Esophagus squamous epithelium (tissue), 5 donors: ENCODE measurements at places on chromosomes 13 and 19.

DNA sequence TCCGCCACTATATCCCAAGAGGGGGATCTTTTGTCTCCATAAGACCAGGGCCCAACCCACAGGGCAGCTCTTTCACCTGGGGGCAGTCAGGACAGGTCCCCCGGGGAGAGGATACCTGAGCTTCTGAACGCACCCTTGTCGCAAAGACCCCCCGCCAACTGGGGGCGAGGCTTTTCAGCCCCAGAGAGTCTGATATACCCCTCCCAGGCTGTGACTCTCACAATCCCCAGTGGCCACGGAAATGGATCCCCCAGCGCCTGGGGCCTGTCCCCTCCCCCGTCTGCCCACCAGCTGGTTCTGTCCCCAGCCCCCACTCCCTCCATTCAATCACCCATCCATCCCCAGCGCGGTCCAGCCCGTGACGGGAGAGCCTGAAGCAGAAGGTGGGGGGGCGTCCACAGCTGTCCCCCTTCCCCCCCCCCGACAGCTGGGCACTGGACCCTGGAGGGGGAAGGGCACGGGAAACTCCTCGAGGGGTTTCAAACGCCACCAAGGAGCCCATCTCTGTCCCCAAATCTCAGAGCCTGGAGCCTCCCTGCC, 823 bp downstream of the DOCK6 start:
- DNase-seq, result no peak

DNA sequence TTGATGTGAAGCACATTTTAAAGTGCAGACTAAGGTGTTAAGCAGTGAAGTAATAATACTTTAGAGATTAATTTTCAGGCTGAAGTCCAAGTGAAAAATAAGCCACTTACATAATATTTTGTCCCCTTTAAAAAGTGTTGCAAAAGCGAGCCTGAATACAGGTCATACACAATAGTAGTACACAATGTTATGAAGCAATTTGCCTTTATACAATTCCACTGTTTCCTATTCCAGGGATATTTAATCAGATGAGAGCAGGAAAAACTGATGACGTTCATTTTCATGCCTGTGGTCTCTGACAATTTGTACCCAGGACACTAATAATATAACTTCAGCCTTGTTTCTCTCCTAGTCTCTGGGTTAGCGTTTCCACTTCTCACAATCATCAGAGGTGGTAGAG, 916.7 kb downstream of the PCDH9 start:
- no peak for DNase-seq

GRCh38 chr13:65932587-65933239, 1297.4 kb downstream of the PCDH9 start:
- no peak for DNase-seq

- DNase-seq, result no peak
Measured at GRCh38 chr13:28001049-28001448, 12.6 kb upstream of the URAD start.

GRCh38 chr13:74154981-74155380, 20.8 kb upstream of the KLF12 start:
- no peak for DNase-seq

DNA sequence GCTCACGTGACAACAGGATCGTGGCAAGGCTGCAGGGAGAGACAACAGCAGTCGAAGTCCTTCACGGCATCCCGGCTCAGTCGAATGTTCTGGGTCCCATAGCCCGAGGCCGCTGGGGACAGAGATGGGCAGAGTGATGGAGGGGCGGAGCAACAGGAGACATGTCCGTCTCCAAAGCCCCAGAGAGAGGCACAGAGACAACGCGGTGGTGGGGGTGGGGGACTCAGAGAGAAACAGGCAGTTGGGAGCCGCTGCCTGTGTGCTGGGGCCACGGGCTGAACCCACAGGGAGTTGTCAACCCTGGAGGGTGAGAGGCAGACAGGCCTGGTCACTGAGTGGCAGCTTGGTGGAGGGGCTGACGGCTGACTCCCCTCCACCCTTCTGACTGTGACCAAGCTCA, 20.4 kb downstream of the NOSIP start:
- DNase-seq, result no peak

- DNase-seq, result no peak
Measured at GRCh38 chr13:37539976-37540605, 58.5 kb downstream of the POSTN start.

DNA sequence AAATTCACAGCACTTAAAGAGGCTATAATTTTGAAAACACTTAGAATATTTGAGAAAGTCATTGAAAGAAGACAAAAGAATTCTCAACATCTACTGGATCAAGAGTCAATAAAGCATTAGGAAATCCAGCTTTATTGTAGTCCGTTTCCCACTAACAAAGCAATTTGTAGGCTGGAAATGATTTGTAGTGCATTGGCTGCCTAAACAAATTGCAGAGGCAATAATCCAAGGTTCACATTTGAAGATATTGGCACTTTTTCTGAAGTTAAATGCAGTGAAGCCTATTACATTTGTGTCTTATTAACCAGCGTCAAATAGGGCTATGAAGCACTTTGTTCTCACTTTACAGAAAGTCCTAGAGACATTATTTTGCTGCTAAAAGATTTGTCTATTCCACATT, 848.1 kb upstream of the SLITRK1 start:
- no peak for DNase-seq

DNA sequence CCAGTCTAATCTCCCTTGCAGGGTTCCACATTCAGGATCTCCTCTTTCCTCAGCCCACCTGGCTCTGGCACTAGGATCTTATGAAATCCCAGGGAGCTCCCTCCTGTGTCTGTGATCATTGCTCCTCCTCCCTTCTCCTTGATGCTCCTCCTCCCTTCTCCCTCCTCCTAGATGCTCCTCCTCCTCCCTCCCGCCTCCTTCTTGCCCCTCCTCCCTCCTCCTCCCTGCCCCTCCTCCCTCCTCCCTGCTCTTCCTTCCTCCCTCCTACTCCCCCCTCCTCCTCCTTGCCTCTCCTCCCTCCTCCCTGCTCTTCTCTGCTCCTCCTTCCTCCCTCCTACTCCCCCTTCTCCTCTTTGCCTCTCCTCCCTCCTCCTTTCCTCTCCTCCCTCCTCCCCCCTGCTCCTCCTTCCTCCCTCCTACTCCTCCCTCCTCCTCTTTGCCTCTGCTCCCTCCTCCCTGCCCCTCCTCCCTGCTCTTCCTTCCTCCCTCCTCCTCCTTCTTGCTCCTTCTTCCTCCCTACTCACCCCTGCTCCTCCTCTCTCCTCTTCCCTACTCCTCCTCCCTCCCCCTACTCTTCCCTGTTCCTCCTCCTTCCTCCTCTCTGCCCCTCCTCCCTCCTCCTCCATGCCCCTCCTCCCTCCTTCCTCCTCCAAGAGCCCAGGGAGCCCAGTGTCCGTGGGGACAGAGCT, 14.9 kb upstream of the ZBTB7A start:
- DNase-seq, result no peak

- no peak for DNase-seq
Measured at GRCh38 chr13:112956571-112957294, 12.3 kb upstream of the MCF2L start.

GRCh38 chr13:28822151-28822550, 2.0 kb downstream of the MTUS2 start:
- no peak for DNase-seq

DNA sequence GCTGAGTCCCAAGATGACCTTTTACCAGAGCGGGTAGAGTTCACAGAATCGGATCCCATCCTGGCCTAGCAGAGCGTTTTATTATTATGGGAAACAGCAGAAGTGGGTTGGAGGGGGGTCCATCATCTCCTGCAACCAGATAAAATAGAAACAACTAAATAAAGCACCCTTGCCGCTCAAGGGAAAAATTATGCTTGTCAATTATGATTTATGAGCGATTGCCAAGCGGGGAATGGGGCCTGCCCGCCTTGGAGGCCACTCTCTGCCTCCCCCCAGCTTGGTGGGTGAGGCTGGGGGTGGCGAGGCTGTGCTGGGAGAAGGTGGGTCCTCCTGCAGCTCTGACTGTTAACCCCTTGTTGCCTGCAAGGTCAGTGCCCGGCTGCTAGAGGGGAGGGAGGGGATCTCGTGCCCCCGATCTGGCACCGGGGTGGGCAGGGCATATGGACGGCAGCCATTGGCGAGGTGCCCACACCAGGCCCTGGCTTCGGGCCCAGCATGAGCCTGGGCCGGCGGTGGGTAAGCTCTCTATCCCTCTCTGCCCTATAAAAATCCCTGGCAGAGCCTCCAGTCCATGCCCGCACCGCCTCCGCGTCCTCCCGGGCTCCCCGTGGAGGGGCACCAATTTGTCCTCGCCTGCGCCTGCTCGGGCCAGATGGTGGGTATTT, 129.1 kb downstream of the URI1 start:
- DNase-seq, result no peak

DNA sequence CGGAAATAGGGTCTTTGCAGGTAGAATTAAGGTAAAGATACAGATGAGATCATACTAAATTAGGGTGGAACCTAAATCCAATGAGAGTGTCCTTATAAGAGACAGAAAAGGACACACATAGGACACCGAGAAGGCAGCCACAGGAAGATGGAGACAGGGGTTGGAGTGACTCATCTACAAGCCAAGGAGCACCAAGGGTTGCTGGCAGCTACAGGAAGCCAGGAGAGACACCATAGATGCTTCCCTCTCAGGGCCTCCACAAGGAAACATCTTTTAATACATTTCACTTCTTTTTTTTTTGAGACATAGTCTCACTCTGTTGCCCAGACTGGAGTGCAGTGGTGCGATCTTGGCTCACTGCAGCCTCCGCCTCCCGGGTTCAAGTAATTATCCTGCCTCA, 10.1 kb downstream of the TMEM143 start:
- no peak for DNase-seq

DNA sequence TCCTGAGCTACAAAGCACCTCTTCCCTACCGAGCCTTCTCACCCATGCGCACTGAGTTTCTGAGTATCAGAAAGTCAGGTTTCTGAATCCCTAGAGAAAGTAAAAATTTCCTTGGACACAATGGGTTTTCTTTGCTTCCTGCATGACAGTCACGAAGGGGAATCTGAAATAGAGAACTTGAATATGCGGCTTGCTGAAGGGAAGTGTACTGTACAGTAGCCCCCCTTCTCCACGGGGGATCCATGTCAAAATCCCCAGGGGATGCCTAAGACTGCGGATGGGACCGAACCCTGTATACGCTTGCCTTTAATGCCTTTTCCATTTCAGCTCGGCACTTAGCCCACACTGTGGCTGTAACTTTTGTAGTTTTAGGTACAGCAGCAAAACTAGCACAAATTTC, 107.9 kb downstream of the GGACT start:
- DNase-seq, result no peak

GRCh38 chr19:52602941-52603340, 32.9 kb downstream of the ZNF701 start:
- DNase-seq, result no peak

DNA sequence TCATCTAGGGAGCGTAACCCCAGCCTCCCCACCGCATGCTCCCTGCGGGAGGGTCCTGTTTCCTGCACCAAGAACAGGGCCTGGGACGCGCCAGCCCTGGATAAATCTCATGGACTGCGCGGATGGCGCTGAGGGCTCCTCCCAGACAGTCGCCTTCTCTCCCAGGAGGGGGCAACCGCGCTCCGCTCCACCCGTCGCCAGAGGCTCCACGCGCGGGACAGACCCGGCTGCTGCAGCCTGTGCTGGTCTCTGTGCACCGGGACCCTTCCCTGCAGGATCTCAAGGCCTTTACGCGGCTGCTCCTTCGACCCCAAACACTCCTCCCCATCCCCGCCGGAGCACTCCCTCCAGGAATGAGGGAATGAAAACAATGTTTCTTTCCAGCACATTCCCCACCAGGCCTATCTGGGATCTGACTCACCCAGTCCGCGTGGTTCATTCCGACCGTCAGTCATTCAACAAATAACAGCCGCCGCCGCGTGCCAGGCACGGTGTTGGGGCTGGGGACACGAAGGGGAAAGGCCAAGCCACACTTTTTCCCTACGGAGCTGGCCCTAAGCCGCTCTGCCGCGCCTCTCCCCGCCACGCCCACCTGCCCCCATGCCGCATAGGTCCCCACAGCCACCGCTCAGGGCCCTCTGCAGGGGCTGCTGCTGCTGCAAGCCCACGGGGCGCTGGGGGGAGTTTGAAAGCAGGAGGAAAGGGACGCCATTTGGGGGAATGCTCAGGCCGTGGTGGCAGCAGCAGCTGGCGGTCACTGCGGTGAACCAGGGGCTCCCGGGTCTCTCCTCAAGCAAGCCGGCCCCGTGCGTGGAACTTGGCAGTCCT, 6.0 kb downstream of the PNMA8B start:
- no peak for DNase-seq

DNA sequence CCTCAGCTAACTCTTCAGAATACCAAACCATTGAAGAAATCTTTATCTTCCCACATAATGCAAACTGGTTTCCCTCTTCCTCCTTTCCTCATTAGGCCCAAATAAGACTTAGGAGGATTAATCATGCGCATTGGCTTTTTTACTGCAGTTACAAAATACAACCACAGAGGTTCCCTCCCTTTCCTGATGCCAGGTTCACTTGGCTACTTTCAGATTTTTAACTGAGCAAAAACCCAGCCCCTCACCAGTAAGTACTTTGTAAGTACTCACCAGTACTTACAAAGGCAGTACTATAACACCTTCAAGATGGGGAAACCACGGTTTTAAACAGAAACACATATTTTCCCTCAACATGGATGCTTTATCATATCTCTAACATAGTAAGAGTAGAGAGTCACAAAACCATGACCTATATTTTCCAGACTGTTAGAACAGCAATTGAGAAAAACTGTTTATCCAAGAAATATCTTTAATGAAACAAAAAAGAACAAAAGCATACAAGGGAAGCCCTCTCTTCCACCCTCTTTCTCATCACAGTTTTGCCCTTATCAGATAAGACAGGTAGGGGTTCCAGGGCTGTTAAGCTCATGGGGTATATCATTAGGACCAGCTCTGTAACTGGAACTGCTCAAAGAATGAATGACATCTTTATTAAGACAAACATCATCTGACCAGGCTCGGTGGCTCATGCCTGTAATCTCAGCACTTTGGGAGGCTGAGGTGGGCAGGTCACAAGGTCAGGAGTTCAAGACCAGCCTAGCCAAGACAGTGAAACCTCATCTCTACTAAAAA, 12.7 kb downstream of the FOXO1 start:
- DNase-seq, result no peak

DNA sequence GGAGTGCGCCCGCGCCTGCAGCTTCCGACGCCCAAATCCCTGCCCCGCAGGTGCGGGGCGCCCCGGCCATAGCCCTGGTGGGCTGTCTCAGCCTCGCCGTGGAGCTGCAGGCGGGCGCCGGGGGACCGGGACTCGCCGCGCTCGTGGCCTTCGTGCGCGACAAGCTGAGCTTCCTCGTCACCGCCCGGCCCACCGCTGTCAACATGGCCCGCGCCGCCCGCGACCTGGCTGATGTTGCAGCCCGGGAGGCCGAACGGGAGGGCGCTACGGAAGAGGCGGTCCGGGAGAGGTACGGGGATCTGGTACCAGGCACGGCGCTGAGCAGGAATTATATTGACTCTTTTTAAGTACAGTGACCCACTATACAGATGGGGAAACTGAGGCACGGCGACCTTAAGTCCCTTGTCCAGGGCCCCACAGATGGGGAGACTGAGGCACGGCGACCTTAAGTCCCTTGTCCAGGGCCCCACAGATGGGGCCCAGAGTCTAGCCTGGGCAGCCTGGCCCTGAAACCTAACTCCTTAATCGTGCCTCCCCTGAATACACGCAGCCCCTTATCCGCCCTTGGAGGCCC, 586 bp downstream of the MRI1 start:
- no peak for DNase-seq

DNA sequence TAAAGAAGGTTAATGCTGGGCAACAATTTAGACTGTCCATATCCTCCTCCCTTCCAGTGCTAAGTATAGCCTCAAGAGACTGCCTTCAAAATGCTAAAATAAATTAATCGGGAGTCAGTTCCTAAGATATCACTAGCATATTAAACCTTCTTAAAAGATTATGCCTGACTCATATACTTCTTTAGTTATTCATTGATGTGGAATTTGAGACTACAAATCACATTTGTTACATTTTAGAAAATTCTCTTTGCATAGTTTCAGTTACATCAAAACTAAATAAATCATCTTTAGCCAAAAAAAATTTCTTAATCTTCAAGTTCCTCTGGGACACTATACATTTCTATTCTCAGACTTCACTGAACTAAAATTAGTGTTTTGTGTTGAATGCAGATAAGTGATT, 769.1 kb downstream of the PCDH9 start:
- no peak for DNase-seq
